Tibial artery (tissue), 4 donors: ENCODE measurements at places on chromosomes 2 and 18.

- H3K4me1 ChIP-seq = peaks cover 61% of the 10 kb centered on the region
- H3K4me3 ChIP-seq = no peak overlapping the region
- DNase-seq = no peak
- H3K36me3 ChIP-seq = no peaks in the 10 kb centered on the region
Measured at GRCh38 chr2:173079973-173080860, 4.6 kb downstream of the MAP3K20 start.

DNA sequence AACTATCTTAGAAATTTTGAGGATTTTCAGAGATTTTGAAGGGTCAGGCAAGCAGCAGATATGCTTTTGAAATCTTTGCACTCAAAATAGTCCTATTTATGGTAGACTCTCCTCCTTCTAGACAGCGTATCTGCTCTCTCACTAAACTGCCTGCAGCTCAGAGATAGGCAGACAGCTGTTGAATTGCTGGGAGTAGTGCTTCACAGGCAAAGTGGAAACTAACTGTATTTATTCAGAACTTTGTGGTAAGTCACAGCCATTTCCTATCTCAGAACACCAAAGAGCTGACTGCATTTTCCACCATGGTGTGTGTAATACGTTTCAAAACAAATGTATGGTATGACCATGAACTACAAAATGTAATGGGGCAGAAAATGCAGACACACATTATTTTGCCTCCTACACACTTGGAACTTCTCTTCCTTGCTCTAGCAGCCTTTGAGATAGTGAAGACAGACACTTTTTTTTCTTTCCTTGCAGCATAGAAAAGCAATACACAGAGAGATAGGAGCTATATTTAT, 352.4 kb downstream of the LRP1B start:
- no peaks in the 10 kb centered on the region for H3K4me1 ChIP-seq
- no peak overlapping the region for H3K27ac ChIP-seq
- H3K27me3 ChIP-seq = no peaks in the 10 kb centered on the region
- no peak for DNase-seq
- H3K4me3 ChIP-seq = no peak overlapping the region

DNA sequence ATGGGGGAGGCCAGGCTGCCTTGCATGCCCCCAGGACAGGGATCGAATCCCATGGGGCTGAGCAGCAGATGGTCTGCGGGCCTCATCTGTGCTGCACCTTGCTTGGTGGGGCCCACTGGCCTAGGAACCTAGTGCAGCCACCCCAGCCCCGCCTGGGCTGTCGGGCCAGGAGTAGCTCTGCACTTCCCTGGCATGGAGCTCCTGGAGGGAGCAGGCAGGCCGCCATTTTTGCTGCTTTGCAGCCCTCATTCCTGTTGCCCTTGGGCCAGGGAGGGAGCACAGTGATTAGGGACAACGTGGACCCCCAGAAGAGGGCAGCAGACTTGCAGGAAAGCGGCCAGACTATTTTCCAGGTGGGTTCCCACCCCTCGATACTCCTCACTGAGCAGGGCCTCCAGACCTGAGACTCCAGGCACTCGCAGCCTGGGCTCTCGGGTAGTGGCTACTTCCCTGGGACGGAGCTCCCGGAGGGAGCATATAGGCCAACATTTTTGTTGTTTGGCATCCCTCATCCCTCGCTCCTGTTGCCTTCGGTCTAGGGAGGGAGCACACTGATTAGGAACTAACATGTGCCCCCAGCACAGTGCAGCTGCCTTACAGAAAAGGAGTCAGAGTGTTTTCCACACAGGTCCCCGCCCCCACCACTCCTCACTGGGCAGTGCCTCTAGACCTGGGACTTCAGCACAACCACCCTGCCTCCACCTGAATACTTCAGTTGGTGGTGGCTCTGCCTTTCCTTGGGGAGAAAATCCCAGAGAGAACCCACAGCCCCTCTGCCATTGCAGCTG, 99.5 kb downstream of the MAIP1 start:
- DNase-seq = no peak
- H3K4me1 ChIP-seq = no peaks in the 10 kb centered on the region
- H3K36me3 ChIP-seq = no peaks in the 10 kb centered on the region
- no peak overlapping the region for H3K27ac ChIP-seq
- no peaks in the 10 kb centered on the region for H3K27me3 ChIP-seq

GRCh38 chr2:226478109-226478809, 321.4 kb downstream of the IRS1 start:
- H3K27ac ChIP-seq = peak overlapping the region; percentile 89
- no peak overlapping the region for H3K4me3 ChIP-seq
- H3K4me1 ChIP-seq = peaks cover 15% of the 10 kb centered on the region
- no peaks in the 10 kb centered on the region for H3K36me3 ChIP-seq
- peak; percentile 91 for DNase-seq

DNA sequence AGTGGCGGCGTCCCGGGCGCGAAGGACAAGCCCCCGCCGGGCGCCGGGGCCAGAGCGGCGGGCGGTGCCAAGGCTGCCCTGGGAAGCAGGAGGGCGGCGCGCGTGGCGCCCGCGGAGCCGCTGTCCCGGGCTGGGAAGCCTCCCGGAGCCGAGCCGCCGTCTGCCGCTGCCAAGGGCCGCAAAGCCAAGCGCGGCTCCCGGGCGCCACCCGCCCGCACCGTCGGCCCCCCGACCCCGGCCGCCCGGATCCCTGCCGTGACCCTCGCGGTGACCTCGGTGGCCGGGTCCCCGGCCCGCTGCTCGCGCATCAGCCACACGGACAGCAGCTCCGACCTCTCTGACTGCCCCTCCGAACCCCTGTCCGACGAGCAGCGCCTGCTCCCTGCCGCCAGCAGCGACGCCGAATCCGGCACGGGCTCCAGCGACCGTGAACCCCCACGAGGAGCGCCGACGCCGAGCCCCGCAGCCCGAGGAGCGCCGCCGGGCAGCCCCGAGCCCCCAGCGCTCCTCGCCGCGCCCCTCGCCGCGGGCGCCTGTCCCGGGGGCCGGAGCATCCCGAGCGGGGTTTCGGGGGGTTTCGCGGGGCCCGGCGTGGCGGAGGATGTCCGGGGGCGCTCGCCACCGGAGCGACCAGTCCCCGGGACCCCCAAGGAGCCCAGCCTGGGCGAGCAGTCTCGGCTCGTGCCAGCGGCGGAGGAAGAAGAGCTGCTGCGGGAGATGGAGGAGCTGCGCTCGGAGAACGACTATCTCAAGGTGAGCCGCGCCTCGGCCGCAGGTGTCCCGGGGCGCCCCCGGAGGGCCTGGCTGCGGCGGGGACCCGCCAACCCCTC, 820 bp downstream of the MTCL1 start:
- H3K4me3 ChIP-seq = peak overlapping the region; percentile 68
- DNase-seq = no peak
- no peaks in the 10 kb centered on the region for H3K4me1 ChIP-seq
- no peaks in the 10 kb centered on the region for H3K27me3 ChIP-seq

DNA sequence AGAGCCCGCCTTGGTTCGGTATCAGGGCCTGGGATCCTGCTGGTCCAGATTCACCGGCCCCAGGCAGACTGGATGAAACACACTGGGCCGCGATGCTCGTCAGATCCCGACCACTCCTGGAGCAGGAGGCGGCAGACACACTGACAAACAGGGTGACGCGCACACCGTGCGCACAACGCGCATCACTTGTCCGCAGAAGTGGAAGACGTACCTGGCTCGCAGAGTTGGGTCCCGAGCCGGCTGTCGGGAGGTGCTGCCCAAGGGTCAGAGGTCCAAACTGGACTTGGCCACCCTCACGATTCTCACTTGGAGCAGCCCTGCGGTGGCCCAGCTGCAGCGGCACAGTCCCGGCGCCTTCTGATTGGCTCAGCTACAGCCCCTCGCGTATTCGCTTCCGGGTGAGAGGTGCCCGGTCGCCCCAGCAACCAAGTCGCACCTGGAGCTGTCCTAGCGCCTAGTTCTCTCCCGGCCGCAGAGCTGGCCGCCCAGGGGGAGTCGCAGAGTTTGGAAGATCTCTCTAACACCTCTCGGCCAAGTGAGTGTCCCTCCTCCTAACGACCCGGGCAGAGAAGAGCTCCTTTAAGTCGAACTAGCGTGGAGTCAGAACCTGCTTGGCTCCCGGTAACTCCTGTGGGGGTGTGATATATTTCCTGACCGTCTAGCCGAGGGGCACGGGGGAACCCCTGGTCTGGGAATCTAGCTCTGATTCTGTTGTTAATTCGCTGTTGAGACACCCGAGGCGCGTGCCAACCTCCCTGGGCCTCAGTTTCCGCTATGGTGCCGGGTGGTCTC, at the start of the genes DHX57 and MORN2:
DHX57 (minus strand) TSS at position 359 of the 792 bp plus-strand sequence. CDS start 7,529 bp downstream, outside the sequence.
MORN2 (plus strand) TSS at position 401 of the 792 bp plus-strand sequence.
- peak within 1 kb of the TSS; percentile 80 for H3K27ac ChIP-seq
- peak; percentile 82 for DNase-seq
- H3K27me3 ChIP-seq = no peaks in the 10 kb centered on the region
- no peaks in the 10 kb centered on the region for H3K36me3 ChIP-seq
- H3K4me3 ChIP-seq = peak within 1 kb of the TSS; percentile 75

DNA sequence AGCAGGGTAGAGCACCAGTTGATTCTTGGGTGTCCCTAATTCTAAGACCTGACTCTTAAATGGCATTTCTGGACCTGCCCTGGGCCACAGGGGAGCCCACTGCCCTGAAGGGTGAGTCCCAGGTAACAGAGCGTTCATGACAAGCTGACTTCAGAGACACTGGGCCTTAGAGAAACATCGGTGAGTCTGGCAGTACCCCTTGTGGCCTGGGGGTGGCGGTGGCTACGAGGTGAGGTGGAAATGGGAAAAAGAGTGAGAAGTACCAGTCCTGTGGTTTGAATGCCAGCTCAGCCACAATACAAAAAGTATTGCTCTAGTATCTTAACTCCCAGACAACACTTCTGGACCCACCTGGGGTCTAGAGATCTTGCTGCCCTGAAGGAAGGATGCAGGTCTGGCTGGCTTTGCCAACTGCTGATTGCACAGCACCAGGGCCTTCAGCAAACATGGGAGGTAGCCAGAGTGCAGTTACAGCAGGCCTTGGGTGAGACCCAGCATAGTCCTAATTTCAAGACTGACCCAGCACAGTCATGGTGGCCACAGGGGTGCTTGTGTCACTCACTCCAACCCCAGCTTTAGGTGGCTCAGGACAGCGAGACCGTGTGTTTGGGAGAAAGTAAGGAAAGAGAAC, 44.5 kb downstream of the USP34 start:
- H3K27ac ChIP-seq = no peak overlapping the region
- peaks cover 1% of the 10 kb centered on the region for H3K4me1 ChIP-seq
- H3K36me3 ChIP-seq = no peaks in the 10 kb centered on the region
- no peak for DNase-seq

DNA sequence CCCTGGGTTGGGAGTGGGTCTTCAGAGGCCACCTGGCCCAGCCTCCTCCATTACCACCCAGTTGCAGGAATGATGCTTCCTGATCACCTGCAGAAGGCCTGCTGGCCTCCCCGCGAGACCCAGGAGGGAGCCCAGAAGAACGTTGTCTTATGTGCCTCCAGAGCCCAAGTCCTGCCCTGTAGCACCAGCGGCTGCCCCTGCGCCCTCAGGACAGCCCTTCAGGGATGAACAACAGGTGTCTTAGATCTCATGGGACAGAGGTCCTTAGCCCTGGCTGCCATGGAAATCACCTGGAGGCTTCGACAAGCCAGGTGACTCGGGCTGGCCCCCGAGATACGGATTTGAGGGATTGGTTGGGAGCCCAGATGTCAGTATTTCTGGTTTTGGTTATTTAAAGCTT, 278.8 kb downstream of the CELF4 start:
- H3K27me3 ChIP-seq = no peaks in the 10 kb centered on the region
- no peak overlapping the region for H3K27ac ChIP-seq
- no peaks in the 10 kb centered on the region for H3K4me1 ChIP-seq
- no peak overlapping the region for H3K4me3 ChIP-seq
- no peak for DNase-seq

- no peaks in the 10 kb centered on the region for H3K4me1 ChIP-seq
- DNase-seq = no peak
- no peaks in the 10 kb centered on the region for H3K27me3 ChIP-seq
- no peak overlapping the region for H3K4me3 ChIP-seq
- H3K27ac ChIP-seq = no peak overlapping the region
- no peaks in the 10 kb centered on the region for H3K36me3 ChIP-seq
Measured at GRCh38 chr2:48190230-48190629, 283.9 kb upstream of the FBXO11 start.

GRCh38 chr2:63242747-63243146, 192.1 kb downstream of the OTX1 start:
- no peak overlapping the region for H3K27ac ChIP-seq
- H3K27me3 ChIP-seq = no peaks in the 10 kb centered on the region
- no peak overlapping the region for H3K4me3 ChIP-seq
- H3K4me1 ChIP-seq = no peaks in the 10 kb centered on the region
- no peak for DNase-seq

GRCh38 chr2:124327303-124327702, 302.2 kb downstream of the CNTNAP5 start:
- no peak for DNase-seq
- H3K4me1 ChIP-seq = no peaks in the 10 kb centered on the region
- no peak overlapping the region for H3K4me3 ChIP-seq
- no peaks in the 10 kb centered on the region for H3K27me3 ChIP-seq
- no peaks in the 10 kb centered on the region for H3K36me3 ChIP-seq
- no peak overlapping the region for H3K27ac ChIP-seq

DNA sequence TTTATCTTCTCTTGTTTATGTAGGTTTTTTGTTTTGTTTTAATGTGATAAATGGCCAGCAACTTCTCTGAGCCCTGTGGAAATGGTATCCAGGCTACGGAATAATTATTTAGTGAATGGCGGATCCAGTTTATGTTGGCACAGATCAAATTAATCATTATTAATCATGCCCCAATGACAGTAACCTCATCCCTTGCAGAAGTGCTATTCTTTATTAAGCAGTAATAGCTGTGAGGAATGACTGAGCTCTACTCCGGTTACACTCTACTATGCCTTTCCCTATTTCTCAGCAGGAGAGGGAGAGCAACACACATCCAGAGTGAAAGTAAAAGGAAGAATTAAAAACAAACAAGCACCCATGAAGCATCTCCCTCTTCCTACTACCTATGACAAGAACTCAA, 84.8 kb downstream of the SETBP1 start:
- H3K36me3 ChIP-seq = no peaks in the 10 kb centered on the region
- H3K27me3 ChIP-seq = no peaks in the 10 kb centered on the region
- H3K4me1 ChIP-seq = peaks cover 39% of the 10 kb centered on the region
- H3K27ac ChIP-seq = no peak overlapping the region

DNA sequence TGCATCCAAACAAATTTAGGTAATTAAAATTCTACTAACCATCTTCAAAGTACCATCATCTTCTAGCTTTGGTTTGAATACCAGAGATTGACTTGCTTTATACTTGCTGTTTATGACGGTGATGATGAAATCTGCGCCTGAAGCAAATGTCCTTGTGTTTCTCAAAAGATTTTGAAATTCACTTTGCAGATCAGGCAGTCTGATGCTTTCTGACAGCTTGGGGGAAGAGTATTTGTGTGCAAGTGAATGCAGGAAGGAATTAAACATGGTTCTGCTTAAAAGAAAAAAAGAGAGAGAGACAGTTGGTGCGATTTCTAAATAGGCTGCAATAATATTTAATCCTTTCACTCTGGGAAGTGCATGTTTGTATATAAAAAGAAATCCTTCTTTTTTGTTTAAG, 29.6 kb downstream of the CSRNP3 start:
- H3K36me3 ChIP-seq = no peaks in the 10 kb centered on the region
- H3K27ac ChIP-seq = no peak overlapping the region
- no peak overlapping the region for H3K4me3 ChIP-seq
- H3K27me3 ChIP-seq = no peaks in the 10 kb centered on the region
- no peak for DNase-seq
- no peaks in the 10 kb centered on the region for H3K4me1 ChIP-seq

GRCh38 chr2:42931146-42931817, 138.9 kb upstream of the HAAO start:
- DNase-seq = no peak
- peak overlapping the region; percentile 85 for H3K27ac ChIP-seq
- no peaks in the 10 kb centered on the region for H3K27me3 ChIP-seq
